Mesothelial cell of epicardium (in vitro differentiated cells): ENCODE measurements at places on chromosomes 1 and 21.

GRCh38 chr1:230375147-230375546, 51.0 kb downstream of the PGBD5 start:
- no peak for DNase-seq

DNA sequence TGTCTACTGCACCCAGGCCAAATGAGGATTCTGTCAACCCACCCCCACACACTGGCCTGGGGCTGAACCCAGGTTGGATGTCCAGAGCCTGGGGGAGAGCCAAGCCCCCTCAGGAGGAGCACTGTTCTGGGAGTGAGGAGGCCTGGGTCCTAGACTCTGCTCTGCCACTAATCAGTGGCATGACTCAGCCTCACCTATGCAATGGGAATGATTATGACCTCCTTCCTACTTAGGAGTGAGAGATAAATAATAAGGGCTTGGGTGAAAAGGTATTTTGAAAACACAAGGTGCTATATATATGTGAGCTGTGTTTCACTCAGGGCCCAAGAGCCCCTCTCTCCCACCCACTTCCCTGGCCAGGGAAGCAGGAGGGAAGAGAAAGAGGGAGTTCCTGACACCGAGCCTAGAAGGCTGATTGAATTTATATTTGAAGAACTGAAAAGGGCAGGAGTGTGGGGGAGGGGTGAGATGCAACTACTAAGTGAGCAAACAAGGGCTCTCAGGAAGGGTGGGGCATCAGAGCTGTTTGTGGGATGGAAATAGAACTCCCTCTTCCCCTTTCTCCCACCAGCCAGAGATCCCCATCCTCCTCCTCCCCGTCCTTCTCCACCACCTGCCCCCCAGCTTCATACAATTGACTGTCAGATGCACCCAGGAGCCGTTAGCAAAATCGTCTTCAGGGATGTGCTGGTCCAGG, 8.2 kb downstream of the IGSF9 start:
- no peak for DNase-seq

DNA sequence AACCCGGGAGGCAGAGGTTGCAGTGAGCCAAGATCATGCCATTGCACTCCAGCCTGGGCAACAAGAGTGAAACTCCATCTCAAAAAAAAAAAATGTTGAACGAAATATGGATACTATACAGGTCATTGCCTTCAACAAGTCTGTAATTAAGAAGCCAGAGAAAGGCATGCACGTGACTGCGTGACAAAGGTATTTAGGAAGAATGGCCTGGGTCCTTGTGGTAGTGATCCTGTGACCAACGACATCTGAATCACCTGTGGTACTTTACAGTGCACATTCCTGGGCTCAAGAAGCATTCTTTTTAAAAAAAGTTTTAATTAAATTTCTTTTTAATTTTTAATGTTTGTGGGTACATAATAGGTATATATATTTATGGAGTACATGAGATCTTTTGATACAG, 115.0 kb downstream of the GREM2 start:
- no peak for DNase-seq

- no peak for DNase-seq
These were observed 263.9 kb downstream of the DNM3 start for GRCh38 chr1:172105230-172105629.

GRCh38 chr1:236706183-236706582, 19.9 kb downstream of the ACTN2 start:
- DNase-seq, result no peak

DNA sequence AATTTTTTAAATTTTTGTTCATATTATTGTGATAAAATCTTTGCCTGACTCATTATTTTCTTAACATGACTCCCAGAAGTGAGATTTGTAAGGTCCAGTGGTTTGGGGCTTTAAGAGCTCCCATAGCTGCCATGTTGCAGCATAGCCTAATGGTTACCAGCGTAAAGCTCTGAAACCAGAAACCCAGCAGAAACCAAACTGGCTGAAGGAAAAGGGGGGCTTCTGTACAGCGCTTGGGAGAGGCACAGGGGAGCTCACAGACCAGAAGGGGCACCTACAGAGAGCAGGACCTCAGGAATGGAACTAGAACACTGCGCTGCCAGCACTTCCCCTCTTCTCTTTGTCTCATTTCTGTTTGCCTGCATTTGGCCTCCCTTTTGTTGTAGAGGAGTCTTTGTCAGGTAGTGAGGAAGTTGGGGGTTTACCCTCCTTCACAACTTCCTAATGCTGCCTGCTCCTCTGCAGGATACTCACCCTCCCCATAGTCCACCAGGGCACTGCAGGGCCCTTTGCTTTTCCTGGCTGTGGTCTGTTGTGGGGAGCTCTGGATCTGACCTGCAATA, 2.6 kb upstream of the PYCR2 start:
- DNase-seq, result no peak

DNA sequence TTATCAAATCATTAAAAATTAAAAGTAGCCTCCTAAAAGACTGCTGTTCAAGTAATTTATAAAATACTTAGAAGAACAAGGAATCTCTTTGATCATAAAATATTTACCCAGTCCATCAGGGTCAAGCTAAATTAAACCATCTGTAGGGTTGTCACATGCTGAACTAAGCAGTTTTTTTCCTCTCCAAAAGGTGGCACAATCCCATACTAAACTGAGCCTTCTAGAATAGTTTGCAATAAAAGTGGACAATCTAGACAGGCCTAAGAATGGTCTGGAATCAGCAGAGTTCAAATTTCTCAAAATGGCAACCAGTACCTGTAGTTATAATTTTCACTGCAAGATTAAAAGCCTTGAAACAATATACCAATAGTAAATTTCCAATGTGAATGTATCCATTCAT, 194.8 kb downstream of the EIF4G3 start:
- no peak for DNase-seq

DNA sequence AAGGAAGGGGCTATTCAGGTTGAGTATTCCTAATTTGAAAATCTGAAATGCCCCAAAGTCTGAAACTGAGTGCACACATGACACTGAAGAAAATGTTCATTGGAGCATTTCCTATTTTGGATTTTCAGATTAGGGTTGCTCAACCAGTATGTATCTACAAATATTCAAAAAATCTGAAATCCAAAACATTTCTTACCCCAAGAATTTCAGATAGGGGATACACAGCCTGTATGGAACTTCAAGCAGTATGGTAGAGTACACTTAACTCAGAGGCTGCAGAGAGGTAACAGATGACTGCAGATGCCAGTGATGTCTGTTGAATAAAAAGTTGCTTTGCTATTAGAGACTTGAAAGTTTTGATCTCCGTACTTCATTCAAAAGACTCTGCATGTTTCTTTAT, 19.0 kb downstream of the YTHDF2 start:
- DNase-seq, result no peak

DNA sequence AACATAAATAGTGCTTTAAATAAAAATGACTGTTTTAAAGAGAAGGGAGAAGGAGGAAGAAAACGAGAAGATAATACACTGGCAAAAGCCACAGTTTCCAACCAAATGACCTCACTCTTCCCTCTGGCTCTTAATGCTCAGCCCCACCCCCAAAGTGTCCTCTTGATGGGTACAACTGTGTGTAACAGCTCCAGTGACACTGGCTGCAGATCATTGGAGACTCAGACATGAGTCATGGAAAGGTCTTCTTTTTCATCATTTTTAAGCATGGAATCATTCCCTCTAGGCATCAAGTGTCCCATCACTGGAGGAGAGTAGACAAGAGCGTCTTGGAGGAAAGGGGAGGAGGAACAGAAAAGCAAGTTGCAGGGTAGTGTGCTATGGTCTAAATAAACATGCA, 333.0 kb downstream of the PAPPA2 start:
- DNase-seq, result no peak

- no peak for DNase-seq
These were observed 31.7 kb downstream of the ELK4 start for GRCh38 chr1:205600085-205600484.

DNA sequence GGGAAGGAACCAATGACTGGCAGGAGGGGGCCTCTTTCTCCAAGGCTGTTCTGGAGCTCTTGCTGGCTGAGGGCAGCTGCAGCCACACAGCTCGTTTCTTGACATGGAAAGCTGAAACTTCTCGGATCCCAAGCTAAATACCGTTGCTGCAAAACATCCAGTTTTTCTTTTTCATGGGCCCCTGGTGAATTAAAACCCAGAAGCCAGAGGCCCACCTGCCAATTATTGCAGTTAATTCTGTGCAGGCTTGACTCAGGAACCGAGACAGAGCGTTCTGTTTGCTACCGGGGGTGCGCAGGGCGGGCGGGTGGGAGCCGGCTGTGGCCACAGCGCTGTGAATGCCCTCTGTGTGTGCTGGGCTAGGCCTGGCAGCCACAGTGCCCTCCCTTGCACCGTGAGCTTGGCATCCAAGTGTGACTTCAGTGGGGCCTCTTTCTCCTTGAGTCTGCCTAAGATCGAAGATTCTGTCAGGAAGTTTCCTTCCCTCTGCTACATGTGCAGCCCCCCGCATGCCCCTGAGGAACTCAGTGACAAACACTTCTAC, 19.9 kb upstream of the KCNE2 start:
- DNase-seq, result no peak

GRCh38 chr1:168136709-168137514, at the start of gene GPR161:
GPR161 (minus strand) TSS chr1:168136930; CDS start chr1:168104850, 32,080 bp downstream.
- peak; percentile 63 for DNase-seq

DNA sequence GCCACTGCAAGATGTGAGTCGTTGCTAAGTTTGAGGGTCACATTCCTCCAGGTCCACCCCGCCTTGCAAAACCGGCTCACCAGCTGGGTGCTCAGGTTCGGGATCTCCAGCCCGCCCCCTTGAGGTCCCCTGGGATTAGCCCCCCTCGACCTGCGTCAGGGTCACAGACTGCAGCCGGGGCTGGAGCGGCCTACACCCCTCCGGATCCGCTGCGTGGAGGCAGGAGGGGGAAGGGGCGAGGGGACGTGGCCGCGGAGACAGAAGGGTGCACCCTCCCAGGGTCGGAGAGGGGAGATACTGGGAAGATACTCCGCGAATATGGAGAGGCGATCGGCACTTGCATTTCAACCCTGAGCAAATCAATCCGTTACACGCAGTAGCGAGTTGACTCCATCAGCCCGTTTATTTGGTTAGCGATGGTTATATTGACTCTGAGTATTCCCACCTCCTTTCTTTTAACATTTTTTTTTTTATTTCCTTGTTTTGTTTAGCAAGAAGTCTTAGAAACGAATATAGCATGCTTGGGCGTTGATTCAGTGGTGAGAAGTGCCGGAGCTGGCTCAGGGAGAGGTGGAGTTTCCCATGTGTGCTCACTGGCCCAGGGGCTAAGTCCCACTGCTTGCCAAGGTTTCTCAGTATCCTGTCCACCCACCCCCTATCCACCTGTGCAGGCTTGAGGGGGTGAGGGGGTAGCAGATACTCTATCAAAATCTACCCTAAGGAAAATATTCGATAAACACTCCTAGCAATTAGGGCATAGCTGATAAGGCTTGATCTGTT, 997 bp downstream of the IFNAR2 start:
- DNase-seq, result peak; percentile 51

GRCh38 chr1:55860326-55860725, 645.2 kb upstream of the USP24 start:
- DNase-seq, result no peak

GRCh38 chr1:39524171-39524570, 32.7 kb downstream of the BMP8A start:
- DNase-seq, result no peak

DNA sequence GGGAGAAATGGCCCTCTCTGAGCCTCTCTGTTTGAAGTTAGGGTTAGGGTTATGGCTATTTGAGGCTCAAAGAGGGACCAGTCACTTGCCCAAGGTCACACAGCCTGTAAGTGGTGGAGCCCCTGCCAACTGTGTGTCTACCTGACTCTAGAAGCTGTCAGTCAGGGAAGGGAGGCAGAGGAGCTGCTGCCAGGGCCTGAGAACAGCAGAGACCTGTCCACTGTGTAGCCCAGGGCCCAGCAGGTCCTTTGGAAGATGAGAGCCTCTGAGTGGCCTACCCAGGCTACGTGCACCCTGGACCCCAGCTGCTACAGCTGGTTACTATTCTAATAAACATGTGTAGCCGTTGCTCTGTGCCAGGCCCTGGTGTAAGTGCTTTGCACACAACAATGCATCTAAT, 15.1 kb upstream of the EDN2 start:
- no peak for DNase-seq

DNA sequence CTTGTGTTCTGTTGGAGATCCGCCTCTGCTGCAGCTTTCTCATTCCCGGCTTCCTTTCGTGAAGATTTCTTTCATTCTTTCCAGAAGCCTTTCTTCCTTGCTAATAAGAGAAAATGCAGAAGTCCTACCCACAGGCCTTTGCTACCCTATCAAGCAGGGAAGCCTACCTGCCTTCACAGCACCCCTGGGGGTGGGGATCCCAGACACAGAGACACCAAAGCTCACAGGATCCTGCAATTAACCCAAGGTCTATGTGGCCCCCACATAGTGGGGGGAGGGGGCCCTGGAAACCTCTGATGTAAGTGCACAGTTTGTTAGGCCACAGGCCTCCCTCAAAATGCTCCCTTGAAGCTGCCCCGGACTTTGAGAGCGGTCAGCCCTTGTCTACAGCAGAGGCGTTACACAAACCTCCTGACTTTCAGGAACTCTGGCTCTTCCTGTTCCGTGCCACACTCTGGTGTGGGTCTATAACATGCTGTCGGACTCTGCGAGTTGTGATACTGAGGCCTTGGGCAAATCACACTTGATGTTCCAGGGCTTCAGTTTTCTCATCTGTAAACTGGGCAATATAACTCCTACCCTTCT, 31.2 kb downstream of the NKAIN1 start:
- DNase-seq, result no peak

DNA sequence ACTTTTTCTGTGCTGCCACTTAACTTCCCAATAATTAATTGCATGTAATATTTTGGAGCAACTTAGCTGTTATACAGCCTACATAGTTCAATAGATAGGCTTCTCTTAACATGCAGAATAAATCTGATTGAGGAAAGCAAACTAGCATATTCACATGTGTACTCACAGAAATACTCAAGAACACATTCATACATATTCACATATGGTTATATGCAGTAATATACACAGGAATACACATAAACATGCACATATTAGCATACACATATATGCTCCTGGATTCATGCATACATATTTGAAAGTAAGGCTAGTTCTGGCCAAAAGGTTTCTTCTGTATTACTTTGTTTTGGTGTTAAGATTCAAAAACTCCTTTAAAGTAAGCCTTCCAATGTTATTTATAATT, 73.1 kb downstream of the HMCN1 start:
- no peak for DNase-seq

GRCh38 chr1:14478120-14478519, 120.4 kb upstream of the KAZN start:
- DNase-seq, result no peak

DNA sequence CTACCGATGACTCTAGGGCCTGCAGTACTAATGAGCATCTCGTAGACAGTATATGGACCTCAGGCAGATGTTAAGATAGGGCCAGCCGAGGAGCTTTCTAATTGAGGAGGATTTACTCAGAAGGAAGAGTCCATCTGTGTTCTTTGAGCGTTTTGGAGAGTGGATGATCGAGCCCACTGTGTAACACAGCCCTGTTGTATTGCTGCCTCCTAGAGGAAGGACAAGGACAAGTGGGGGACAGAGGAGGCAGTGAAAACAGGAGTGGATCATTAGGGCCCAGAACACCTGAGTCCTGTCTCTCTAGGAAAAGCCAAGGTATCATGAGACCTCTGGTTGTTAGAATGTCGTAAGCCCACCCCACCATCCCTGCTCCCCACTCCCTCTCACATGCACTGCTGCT, 62.9 kb downstream of the TBX19 start:
- DNase-seq, result no peak

- no peak for DNase-seq
These were observed 1.0 kb downstream of the MRAP start for GRCh38 chr21:32299695-32300094.

GRCh38 chr1:110615548-110616130, 9.5 kb upstream of the KCNA2 start:
- DNase-seq, result peak; percentile 64
